IgD-negative memory B cell (primary cell): ENCODE measurements at places on chromosomes 12 and 14. TPM values are rescaled to one million over a fixed set of nuclear protein-coding genes. Genes with fewer than 3 reads are reported as not detected.

Gene FGF6
- not detected for polyA plus RNA-seq

Gene PAX9
- not detected for polyA plus RNA-seq

Gene AGAP2
- polyA plus RNA-seq: 4.1 TPM

Gene RPS6KA5
- polyA plus RNA-seq: 19.0 TPM

Gene OR4E2
- polyA plus RNA-seq: not detected
